Fibroblast of skin of back (primary cell): ENCODE measurements at places on chromosomes 1 and 21.
A peak's percentile ranks its signal among the peaks of the same experiment; 100 is the strongest.

DNA sequence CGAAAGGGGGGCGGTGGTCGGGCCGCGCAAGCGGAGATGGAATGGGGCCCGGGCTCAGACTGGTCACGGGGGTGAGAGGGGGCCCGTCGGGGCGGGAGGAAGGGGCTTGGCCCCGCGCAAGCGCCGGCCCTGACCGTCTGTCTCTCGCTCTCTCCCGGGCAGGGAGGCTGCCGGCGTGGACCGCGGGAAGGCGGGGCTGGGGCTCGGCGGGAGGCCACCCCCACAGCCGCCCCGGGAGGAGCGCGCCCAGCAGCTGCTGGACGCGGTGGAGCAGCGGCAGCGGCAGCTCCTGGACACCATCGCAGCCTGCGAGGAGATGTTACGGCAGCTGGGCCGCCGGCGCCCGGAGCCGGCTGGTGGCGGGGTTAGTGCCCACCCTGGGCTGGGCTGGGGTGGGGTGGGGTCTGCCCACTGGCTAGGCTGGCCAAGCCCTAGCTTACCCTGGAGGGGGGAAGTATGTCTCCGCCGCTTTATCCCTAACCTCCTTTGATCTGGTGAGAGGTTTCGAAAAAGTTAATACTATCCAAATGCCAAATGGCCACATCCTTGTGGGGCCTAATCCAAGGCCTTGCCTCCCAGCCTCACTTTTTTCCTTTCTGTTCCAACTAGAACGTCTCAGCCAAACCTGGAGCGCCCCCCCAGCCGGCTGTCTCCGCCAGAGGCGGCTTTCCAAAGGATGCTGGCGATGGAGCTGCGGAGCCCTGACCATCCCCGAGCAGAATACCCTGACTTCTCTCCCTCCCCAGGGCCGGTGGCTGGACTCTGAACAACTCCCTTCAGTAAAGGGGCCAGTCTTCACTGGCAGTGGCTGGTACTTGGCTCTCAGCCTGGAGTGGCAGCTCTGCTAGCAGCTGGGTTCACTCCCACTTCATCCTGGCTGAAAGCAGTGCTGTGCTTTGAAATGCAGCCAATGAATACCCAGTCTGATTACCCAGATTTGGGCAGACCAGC is 636 bp upstream of the YRDC start:
- peak; percentile 84 for DNase-seq

- DNase-seq: no peak
These were observed 18.0 kb downstream of the RHBDL2 start for GRCh38 chr1:38923607-38924006.

GRCh38 chr21:21029164-21029563 is 31.0 kb downstream of the NCAM2 start:
- DNase-seq: peak; percentile 38

GRCh38 chr1:63603810-63604209 is 10.6 kb downstream of the PGM1 start:
- peak; percentile 12 for DNase-seq

DNA sequence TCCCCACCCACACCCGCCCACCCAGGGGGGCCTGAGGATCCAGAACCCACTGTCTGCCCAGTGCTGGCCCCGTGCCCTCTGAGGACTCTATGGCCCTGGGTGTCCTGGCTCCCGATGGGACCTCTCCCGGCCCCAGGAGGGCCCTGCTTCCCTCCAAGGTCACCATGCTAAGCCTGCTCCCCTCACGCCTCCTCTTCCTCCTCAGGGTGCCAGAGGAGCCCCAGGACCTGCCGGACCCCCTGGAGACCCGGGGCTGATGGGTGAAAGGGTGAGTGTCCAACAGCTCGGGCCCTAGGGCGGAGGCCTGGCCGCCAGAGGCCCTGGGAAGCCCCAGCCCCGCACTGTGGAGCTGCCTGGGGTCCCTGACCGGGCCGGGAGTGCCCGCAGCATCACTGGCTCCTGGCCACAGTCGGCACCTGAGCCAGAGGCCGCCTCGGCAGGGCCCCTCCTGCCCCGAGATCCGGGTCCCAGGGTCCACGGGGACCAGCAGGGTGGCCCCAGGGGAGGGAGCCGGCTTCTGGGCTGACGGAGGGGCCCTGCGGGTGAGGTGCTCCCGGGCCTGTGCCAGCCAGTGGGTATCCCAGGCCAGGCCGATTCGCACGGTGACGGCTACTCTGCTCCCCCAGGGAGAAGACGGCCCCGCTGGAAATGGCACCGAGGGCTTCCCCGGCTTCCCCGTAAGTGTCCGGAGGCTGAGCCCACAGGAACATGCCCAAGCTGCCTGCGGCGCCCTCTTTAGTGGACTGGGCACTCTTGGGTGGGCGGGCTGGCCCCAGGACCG is 16.1 kb downstream of the COL6A1 start:
- DNase-seq: no peak

GRCh38 chr1:228647523-228648444 is 87.5 kb upstream of the RHOU start:
- DNase-seq: peak; percentile 25

GRCh38 chr1:58922302-58923089 is 138.6 kb upstream of the JUN start:
- peak; percentile 17 for DNase-seq

DNA sequence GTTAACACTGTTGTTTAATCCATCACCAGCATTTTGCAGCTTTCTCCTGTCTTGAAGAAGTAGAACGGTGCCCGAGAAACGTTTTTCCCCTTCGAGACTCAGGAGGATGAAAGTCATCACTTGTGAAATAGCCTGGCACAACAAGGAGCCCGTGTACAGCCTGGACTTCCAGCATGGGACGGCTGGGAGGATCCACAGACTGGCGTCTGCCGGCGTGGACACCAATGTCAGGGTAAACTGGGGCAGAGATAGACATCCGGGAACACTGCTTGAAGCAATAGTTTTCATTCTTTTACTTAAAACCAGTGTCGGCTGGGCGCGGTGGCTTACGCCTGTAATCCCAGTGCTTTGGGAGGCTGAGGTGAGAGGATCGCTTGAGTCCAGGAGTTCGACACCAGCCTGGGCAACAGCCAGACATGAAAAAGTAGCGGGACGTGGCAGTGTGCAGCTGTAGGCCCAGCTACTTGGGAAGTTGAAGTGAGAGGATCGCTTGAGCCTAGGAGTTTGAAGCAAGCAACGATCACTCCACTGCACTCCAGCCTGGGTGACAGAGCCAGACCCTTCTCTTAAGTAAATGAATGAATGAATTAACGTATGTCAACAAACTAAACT is 945 bp downstream of the CHAF1B start:
- DNase-seq: no peak

DNA sequence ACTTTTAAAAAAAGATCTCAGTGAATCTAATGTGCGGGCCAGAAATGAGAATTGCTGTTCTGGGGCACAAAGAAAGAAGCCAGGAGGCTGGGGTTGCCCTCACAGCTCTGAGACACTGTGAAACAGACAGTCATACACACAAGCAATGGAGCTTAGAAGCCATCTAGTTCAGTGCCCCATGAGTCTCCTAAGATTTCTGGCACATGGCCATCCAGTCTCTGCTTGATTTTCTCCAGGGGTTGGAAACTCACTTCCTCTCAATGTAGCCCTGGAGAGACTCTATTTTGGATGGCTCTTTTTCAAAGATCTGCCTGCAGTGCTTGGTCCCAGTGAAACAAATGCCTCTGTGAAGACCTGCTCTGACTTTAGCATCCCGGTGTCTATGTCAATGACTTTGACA is 38.6 kb downstream of the KCNN3 start:
- peak; percentile 21 for DNase-seq

DNA sequence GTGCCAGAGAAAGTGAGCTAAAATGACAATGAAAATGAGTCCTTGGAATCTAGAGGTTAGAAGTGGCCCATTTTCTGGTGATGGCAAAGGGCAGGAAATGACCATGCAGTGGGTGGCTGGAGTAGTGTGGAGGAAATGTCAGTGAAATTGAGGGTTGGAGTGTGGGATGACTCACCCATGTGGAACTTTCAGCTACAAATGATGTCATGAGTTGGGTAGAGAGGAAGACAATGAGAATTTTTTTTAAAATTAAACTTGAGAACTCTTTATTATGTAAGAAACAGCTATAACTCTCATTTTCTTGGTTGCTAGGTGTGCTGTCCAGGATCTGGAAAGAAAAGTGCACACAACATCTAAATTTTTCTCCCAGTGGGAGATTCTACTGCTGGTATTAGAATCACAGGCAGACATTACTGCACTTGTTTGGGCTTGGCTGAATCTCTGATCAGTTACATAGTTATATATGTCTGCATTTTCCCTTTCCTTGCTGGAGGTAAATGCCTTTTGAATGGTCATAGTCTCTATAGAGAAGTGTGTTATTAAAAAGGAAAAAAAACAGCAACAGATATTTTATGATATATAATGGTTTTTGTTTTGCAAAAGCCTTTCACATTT is 56.8 kb upstream of the GNG12 start:
- DNase-seq: peak; percentile 96

GRCh38 chr1:76012341-76013205 is 62.0 kb upstream of the ST6GALNAC3 start:
- DNase-seq: no peak

DNA sequence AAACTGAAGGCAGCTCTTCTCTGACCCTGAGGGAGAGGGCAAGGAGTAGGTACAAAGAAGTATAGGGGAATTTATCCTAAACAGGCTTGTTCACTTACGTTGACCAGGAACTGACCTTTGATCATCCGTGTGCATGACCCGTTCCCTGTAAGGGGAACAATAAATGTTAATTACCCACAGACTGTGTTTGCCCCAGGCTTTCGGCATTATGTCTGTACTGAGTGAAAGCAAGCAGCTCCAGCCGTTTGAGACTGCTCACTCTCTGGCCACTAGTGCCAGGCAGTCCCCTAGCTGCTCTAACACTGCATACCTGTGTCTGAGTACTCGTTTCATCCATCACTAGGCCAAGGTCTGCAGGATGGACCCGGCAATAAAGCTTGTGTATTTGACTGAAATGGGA is 1365.3 kb downstream of the NCAM2 start:
- DNase-seq: no peak

GRCh38 chr1:18479454-18479853 is 1.3 kb upstream of the KLHDC7A start:
- DNase-seq: no peak

DNA sequence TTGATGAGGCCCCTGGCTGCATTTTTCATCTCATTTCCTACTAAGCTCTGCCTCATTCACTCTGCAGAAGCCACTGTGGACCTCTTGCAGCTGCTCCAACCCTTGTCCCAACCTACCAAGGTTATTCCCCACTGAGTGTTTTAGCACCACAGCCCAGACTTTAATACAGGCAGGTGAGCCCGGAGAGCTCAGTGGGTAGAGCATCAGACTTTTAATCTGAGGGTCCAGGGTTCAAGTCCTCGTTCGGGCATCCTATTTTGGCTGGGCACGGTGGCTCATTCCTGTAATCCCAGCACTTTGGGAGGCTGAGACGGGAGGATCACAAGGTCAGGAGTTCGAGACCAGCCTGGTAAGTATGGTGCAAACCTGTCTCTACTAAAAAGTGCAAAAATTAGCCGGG is 18.1 kb upstream of the BLACAT1 start:
- no peak for DNase-seq

DNA sequence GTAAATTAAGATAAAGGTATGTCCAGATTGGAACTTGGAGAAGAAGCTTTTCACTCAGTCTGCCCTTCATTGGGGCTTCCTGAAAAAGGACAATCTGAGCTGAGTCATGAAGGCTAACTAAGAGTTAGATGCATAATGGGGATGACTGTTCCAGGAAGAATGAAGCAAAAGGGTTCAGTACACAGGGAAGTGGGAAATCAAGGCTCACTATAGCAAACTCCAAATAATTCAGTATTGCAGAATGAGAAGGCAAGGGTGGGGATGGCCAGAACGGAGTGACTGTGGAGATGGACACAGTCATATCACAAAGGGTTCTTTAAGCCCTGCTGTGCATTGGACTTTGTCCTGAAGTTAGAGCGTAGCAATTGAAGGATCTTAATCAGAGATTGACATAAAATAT is 158.3 kb downstream of the FGGY start:
- peak; percentile 77 for DNase-seq

GRCh38 chr21:46203203-46203600 is 18.9 kb upstream of the SPATC1L start:
- DNase-seq: no peak

- no peak for DNase-seq
These were observed 27.7 kb upstream of the CSF3R start for GRCh38 chr1:36510418-36510817.

DNA sequence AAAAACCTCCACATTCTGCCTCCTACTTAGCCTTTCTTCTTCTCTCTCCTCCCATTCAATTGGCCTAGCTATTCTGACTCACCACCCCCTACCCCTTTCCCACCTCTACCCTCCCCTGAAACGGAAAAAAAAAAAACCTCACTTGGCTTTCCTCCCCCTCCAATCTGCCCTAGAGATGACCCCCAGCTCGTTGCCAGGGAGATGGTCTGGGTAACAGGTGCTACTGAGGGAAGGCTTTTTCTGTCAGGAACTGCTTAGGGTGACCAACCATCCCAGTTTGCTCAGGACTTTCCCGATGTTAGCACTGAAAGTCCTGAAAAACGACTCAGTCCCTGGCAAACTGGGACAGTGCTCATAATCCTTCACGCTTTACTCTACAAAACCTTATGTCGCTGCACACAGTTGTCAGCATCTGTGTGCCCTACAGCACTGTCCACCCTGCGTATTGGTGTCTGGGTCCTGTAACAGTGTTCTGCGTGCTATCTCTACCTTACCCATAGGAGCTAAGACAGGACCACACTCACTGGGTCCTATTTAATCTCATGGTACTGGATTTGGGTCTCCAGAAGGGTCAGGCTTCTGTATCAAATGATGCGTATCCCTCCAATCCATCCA is 7.7 kb upstream of the CADM3 start:
- no peak for DNase-seq

DNA sequence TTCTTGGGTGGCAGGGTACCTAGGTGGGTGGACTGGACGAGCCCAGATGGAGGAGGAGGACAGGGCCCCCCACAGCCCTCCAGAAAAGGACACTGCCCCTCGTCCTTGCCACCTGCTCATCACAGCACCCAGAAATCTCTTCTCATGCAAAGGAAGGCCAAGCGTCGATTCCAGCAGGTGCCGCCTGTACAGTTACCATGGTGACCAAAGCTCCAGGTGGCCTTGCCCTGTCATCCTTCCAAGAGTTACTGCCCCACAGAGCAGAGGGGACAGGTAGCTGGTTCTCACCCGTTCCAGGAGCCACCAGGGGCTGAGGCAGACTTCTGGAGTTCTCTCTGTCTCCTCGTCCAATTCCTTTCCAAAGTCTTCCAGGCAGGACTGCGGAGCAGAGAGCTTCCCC is 119.9 kb upstream of the VAMP3 start:
- no peak for DNase-seq

DNA sequence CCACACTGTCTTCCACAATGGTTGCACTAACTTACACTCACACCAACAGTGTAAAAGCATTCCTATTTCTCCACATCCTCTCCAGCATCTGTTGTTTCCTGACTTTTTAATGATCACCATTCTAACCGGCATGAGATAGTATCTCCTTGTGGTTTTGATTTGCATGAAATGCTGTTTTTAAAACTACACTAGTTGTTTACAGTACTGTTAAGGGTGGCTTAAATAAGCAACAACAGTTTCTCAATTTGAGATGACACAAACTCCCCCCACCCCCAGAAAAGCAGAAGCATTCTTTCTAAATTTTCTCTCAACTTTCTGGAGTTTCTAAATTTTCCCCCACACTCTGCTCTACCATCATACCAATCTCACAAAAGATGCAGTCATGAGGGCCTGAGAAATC is 7.1 kb upstream of the SLAMF7 start:
- DNase-seq: no peak

- peak; percentile 99 for DNase-seq
These were observed 8.3 kb downstream of the IL24 start for GRCh38 chr1:206905295-206906164.

- no peak for DNase-seq
These were observed 63.3 kb downstream of the PBX1 start for GRCh38 chr1:164622068-164622845.

- DNase-seq: no peak
These were observed 23.1 kb downstream of the USP24 start for GRCh38 chr1:55192093-55192492.

GRCh38 chr1:118827636-118828035 is 160.5 kb downstream of the TBX15 start:
- no peak for DNase-seq
